Cortex of kidney (tissue), 1 donor: ENCODE measurements at places on chromosomes 2 and 18.

DNA sequence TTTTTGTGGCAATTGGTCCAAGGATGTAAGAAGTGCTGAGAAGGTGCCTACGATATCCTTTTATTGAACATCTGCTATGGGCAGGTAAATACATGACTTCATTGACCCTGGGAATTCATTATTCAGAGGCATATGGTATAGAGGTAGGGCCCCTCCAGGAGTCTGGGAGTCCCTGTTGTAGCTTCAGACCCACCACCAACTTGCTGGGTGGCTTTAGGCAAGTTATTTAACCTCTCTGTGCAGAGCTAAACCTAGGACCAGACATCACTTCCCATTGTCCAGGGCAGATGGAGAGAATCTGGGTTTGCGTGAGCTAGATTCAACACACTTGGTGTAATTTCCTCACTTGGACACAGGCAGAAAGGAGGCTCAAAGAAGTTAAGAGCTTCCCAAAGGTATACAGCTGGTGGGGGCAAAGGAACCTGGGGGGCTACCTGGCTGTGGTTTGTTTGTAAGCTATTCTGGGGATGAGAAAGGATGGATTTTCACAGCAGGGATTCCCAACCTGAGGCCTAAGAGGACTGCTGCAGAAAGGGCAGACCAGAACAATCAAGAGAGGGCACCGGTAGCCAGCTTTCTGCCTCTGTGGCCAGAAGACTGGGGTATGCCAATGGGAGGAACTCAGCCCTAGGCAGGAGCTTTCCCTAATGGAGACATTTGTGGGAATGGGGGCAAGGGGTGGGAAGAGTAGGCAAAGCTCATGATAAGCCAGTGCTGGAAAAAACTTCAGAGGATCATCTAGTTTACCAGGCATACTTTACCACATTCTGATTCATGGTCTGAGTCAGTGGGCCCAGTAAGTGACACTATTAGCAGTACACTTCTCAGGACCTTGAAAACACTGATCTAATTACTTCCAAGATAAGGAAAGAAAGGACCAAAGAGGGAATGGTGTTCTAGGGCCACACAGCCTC, 102.7 kb upstream of the SMAD2 start:
- DNase-seq, result no peak

DNA sequence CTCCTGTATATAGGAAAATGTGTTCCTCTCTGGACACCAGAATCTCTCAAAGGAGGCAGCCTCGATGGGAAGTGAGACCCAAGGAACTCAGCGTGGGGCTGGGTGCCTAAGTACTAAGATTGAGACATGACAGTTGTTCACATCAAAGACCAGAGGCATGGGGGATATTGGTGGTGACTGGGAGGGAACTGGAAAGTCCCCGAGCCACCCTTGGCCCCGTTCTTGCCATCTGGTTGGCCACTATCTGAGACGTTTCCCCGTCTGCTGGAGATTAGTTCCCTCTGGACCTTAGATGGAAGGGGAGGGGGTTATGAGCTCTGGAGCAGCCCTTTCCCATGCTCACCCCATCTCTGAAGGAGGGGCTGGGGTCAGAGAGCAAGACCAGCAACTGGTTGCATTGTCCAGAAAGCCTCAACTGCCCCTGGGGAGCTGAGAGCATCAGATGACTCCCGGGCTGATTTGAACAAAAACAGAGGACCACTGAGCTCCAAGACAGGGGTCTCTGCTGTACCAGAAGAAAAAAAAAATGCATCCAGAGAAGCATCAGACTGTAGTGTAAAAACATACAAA, 11.8 kb downstream of the FBLN7 start:
- DNase-seq, result no peak

DNA sequence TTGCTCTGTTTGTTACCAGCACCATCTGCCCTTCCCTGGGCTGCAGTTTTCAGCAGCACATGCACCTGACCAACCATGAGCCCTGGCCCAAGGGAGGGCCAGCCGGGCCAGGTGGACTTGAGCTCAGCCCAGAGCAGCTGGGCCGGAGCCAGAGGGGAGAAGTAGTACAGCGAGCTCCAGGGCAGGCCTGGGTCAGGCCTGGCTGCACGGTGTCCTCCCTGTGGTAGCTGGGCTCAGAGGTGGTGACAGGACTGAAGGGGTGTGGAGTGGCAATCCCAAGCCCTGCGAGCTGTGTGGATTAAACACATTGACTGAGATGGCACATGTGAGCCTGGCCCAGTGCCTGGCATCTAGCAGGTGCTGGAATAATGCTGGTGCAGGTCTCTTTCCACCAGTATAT, 222.2 kb downstream of the GLI2 start:
- no peak for DNase-seq

DNA sequence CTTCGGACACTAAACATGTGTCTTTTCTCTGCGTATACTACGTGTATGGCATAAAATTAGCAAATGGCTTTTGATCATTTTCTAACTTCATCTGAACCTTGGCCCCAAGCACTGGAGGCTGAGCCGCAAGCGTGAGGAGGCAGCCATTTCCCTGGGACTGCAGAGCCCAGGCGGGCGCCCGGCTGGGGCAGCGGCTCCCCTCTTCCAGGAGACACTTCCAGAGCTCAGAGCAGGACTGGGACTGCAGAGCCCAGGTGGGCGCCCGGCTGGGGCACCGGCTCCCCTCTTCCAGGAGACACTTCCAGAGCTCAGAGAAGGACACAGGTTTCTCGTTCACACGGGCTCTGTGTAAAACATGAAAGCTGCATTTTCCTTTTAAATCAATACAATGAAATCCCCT, 484.1 kb upstream of the SALL3 start:
- no peak for DNase-seq

- DNase-seq, result no peak
Observed at GRCh38 chr18:23071285-23071684, 64.0 kb upstream of the CABLES1 start.

GRCh38 chr2:223081789-223082188, 29.8 kb downstream of the KCNE4 start:
- DNase-seq, result no peak

DNA sequence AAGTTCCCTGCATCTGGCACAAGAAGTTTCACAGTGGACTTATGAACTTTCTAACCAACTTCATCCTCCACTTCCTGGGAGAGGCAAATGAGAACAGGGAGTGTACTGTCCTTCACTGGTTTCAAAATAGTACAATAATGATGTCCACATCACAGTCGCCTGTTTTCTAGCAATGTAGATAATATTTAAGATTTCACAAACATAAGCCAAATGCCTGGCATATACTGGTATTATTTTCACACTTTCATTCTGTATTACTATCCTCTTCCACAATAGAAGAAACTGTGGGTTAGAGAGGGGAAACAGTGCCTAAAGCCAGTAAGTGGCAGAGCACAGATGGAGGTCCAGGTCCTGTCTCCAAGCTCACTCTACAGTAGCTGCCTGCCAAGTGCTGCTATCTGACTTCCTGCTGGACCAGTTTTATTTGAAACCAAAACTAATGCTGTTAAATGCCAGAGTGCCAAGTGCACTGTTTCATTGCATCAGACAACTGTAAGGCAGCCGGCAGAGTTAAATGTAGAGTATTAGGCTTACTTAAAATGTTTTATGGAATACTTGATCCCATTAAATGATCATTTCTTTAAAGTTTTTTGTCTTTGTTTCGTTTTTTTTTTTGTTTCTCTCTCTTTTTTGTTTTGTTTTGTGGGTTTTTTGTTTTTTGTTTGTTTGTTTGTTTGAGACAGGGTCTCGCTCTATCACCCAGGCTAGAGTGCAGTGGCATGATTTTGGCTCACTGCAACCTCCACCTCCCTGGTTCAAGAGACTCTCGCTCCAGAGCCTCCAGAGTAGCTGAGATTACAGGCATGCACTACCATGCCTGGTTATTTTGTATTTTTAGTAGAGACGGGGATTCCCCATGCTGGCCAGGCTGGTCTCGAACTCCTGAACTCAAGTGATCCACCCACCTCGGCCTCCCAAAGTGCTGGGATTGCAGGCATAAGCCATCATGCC, 15.1 kb downstream of the COBLL1 start:
- DNase-seq, result no peak

DNA sequence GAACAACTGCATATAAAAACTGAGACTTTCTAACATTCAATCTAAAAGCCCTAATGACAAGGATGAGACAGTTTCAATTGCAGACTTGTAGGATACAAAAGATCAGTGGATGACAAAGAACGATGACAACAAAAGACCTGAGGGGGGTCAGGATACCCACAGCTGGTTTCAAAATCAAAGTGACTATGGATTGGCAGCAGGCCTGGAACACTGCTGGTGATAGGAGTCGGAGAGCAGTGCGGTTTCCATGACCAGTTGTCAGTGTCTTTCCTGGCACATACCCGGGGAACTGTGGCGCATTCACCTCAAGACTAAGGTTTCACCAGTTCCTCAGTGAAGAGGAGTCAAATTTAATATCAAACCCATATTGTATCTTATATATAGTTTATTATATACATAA, 42.0 kb downstream of the EHD3 start:
- no peak for DNase-seq

GRCh38 chr2:199230091-199230490, 227.6 kb downstream of the SATB2 start:
- DNase-seq, result no peak

- DNase-seq, result no peak
Observed at GRCh38 chr2:241067501-241068135, 34.5 kb downstream of the MTERF4 start.

DNA sequence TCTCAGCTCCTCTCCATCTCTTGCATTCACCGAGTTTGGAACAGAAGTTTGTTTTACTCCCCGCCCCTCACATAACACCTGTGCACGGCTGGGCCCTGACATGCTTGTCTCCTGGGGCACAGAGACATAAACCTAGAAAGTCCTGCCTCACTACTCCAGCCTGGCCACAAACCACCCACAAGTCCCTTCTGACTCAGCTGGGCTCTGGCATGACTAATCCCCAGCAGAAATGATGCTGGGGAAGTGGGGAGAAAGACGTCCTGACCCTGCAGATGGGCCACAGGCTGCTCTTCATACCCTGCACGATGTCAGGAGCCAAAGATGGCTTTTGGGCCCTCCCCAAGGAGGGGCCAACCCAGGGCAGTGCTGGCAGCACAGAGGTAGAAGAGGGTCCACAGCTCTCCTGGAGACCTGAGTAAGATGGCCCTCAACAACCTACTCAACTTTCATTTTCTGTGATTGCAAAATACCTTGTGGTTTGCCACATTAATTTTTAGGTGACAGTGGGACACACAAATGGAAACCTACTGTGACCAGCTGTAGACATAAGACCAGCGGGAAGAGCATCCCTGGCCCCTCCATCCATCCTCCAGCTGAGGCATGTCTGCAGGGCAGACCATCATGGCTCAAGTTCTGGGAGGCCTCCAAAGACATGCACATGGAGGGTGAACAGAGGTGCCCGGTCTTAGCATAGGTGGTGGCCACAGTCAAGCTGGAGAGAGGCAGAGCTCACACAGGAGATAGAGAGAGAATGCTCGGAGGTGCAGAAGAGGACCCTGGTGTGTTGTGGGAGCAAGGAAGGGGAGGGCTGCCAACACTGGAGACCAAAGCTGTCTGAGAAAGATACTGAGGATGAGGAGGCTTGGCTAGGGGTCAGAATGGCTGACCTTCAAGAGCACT, 40.0 kb downstream of the DNMT3A start:
- DNase-seq, result no peak

DNA sequence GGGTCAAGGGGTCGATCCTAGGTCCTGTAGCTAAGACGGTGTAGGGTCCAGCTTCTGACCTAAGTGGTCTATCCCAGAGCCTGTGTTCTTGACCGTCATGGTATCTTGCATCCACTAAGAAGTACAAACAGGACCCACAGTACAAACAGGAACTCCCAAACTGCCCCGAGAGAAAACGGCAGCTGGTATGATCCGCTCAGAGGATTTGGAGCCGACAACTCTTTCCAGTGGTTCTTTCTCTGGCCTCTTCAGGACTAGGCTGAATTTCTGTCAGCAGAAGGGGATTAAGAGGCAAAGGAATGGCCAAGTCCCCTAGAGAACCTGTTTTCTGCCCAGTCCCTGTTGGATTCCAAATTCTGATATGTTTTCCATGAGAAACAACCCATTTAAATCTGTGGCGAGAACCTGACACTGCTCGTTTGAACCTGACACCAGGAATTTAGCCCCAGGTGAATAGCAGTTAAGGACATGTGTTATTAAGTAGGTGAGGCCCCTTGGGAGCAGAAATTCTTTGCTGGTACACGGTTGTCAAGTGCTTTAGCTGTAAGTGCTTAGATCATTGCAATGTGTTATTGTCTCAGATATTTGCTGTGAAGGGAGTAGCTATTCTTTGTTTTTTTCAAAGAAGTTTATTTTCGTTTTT, 50.5 kb upstream of the TXNDC2 start:
- DNase-seq, result no peak

- no peak for DNase-seq
Observed at GRCh38 chr2:3756306-3756705, 52.9 kb downstream of the DCDC2C start.

GRCh38 chr2:36357847-36358659, 2.5 kb downstream of the CRIM1 start:
- no peak for DNase-seq

GRCh38 chr2:3730646-3731045, 27.3 kb downstream of the DCDC2C start:
- no peak for DNase-seq

DNA sequence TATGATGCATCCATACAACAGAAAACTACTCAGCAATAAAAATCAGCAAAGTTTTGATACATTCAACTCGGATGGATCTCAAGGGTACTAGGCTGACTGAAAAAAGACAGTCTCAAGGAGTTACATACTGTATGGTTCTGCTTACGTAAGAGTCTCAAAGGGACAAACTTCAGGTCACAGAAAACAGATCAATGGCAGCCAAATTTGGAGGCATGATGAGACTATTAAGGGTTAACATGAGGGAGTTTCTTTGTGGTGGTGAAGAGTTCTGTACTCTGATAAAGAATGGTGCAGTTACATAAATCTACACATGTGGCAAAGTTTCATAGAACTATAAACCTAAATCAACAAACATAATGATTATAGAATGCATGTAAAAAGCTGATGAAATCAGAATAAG, 81.4 kb downstream of the COBLL1 start:
- no peak for DNase-seq

GRCh38 chr18:56166914-56167313, 471.5 kb downstream of the TXNL1 start:
- DNase-seq, result no peak

DNA sequence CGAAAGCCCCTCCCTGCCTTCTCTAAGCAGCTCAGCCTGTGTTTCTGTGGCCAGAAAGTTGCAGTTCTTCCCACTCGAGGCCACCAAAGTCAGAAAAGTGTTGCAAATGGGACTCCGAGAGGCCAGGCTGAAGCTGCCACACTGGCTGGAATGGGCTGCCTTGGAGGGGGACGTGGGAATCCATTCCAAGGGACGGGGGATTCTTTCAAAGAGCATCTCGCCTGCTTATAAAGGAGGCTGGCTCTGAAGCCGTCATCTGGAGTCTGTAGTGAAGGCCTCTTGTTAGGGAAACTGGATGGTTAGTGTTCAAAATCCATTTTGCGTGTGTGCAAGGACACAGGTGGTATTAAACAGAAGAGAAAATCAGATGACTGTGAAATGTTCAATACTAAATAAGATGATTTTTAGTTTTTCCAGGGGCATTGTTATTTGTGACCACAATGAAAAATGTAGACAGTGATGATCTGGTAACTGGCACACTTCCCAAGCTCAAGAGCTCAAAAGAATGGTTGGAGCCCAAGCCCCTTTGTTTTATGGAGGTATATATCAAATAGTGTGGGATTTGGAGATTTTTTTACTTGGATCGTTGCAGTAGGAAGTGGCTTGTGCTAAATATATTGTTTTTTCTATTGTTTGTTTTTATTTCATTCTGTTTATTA, 782 bp downstream of the FAM228B start:
- no peak for DNase-seq

- DNase-seq, result no peak
Observed at GRCh38 chr2:83079007-83079406, 1380.1 kb downstream of the SUCLG1 start.

GRCh38 chr2:68809324-68810240, 61.6 kb downstream of the BMP10 start:
- no peak for DNase-seq
